ENCODE measurements at places on chromosomes 16 and 17.

- no peak for DNase-seq
Measured at GRCh38 chr16:54191163-54191562, 95.4 kb downstream of the IRX3 start.

DNA sequence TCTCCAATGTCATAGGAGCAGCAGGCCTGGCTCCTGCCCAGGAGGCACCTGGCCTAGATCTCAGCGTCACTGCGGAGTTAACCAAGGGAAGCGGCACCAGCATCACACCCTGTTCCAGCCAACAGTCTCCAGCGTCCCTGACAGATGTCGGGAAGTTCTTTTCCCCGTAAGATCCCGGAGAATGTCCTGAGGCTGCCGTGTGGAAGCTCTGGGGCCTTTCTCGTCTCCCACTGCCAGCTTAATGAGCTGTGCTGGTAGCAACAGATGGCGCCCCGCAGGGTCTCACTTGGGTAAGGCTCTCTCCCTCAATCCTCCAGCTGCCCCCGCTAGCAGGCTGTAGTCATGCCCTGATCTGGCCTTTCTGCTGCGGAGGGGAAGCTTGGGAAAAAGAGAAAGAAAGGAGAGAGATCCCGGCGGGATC is 57.5 kb downstream of the MARCHF10 start:
- DNase-seq, result no peak

- no peak for DNase-seq
Measured at GRCh38 chr17:14762736-14763479, 462.0 kb downstream of the HS3ST3B1 start.

DNA sequence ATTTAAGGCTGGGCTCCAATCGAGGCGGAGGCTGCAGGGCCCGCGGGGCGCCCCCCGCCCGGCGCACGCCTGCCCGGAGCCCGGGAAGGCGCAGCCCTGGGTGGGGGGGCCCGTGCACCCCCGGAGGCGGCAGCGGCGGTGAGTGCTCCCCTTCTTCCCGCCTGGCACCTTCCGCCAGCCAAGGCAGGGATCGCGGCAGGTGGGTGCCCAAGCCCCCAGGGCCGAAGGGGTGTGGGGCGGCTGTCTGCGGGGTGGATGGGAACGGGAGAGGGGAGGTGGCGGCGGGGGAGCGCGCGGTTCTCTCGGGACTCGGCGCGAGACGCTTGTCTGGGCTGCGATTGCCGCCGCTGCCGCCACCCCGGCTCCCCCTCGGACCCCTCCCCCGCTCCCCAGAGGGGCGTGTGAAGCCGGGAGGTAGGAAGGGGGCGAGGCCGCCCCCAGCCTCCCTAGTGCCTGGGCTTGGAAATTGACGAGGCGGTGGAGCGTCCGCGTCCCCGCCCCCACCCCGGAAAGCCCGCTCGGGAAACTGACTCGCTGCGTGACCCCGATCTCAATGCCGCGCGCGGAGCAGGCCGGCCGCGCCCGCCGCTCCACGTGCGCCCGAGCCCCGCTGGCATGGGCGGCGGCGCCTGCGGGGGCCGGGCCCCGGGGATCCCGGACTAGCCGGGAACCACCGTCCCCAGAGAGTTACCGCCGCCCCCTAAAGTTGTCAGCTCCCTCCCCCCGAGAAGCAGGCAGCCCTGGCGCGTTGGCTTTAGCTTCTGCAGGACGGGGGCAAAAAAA is 231.5 kb downstream of the MRTFB start:
- DNase-seq, result no peak

GRCh38 chr17:18917506-18918032 is 34.4 kb upstream of the SLC5A10 start:
- no peak for DNase-seq

DNA sequence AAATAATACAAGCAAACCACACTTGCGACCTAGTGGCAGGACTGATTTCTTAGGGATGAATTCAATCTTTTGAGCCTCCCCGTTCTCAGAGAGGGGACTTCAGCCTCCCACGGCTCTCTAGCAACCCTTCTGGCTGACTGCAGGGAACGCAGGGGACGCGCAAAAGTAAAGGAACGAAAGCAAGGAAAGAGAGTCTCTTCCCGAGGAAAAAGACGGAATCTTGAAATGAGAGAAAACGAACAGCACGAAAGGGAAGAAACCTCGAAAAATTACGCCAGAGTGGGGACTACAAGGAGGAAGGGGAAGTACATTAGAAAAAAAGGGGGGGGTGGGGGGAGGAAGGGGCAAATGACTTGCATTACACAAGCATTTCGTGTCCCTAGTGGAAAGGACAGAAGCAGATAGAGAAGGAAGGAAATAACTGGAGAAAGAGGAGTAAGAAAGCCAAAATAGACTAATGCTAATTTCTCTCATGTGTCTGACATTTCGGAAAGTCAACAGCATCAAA is 1.2 kb downstream of the GRB2 start:
- peak; percentile 69 for DNase-seq

DNA sequence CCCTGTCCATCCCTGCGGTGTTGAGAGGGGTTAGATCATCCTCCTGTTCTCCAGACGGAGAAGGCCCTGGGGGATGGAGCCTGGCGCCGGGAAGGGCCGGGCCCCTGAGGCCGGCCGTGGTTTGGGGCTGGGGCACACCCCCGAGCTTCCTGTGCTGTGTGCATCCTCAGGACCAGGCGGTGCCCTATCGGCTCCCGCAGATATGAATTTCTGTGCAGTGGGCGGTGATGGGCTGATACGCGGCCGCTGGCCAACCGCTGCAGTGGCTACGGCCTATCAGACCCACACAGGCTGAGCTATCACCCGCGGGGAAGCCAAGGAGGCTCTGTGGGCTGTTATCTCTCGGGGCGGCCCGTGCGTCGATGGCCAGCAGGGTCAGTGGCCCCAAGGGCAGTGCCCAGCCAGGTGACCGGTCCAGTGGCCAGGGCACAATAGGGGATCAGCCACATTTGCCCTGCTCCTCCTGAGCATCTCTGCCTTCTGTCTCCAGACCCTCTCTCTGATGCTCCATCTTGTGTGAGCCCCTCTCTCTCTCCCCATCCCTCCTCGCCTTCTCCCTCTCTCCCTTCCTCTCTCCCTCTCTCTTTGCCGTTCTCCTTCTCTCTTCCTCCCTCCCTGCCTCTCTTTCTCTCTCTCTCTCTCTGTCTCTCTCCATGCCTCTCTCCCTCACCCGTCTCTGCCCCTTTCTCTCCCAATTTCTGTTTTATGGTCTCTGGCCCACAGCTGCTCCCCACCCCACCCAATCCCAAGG is 38.7 kb downstream of the ZFPM1 start:
- no peak for DNase-seq

DNA sequence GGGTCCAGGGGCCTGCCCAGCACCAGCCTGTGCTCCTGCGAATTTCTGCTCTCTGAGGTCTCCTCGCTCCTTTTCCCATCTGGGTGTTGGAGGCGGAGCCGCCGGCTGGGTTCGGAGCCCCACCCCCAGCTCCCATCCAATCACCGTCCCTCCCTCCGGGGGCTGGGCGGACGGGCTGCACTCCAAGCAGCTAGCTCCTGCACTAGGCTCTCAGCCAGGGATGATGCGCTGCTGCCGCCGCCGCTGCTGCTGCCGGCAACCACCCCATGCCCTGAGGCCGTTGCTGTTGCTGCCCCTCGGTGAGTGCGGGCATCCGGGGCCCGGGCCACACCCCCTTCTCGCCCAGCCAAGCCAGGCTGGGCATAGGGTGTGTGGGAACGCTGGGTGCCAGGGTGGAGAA is at the start of gene NRN1L:
Gene NRN1L (plus strand): TSS at position 202 of the 400 bp plus-strand sequence. CDS start 19 bp downstream, at position 221.
- no peak for DNase-seq

GRCh38 chr17:81396722-81397313 is 1.6 kb downstream of the BAHCC1 start:
- peak; percentile 74 for DNase-seq

- DNase-seq, result no peak
Measured at GRCh38 chr16:29779474-29779873, 1.4 kb downstream of the ZG16 start.

GRCh38 chr16:79168321-79168720 is 432.2 kb downstream of the MAF start:
- DNase-seq, result no peak

DNA sequence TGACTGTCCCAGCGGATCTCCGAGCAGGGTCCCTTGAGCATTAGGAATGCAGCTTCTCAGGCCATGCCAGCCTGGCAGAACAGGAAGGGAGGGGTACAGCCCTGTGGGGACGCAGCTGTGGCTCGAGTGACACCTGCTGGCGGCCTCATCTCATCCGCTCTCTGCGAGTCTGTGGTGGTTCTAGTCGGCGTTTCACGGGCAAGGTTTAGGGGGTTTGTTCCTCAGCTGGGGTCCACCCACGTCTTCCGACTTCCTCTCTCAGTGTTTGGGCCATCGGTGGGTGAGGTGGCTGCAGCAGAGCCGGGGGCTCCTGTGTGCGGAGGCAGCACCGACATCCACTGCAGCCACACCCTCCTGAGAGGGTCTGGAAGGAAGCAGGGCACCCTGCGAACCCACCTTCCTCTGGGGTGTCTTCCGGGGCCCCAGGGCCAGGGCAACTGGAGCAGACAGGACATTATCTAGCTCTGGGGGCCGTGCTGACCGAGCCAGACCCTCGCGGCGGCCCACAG is 33.3 kb downstream of the JPH3 start:
- DNase-seq, result peak; percentile 84

- no peak for DNase-seq
Measured at GRCh38 chr16:82061861-82062525, 26.9 kb downstream of the HSD17B2 start.

DNA sequence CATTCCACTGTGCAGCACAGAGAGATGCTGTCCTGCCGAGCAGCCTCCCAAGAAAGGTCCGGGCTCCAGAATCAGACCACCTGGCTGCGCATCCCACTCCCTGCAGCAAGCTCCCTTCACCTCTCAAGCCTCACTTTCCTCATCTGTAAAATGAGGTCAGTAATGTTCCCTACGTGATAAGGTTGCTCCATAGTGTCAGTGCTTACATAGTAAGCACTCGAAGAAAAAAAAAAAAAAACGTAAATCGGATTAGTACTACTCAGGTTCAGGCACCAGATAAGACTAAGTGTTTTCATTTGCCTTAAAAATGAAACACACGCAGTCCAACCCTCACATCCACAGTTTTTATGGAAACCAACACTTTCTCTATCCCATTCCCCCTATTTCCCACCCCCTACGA is 76.7 kb downstream of the CCT6B start:
- DNase-seq, result no peak

DNA sequence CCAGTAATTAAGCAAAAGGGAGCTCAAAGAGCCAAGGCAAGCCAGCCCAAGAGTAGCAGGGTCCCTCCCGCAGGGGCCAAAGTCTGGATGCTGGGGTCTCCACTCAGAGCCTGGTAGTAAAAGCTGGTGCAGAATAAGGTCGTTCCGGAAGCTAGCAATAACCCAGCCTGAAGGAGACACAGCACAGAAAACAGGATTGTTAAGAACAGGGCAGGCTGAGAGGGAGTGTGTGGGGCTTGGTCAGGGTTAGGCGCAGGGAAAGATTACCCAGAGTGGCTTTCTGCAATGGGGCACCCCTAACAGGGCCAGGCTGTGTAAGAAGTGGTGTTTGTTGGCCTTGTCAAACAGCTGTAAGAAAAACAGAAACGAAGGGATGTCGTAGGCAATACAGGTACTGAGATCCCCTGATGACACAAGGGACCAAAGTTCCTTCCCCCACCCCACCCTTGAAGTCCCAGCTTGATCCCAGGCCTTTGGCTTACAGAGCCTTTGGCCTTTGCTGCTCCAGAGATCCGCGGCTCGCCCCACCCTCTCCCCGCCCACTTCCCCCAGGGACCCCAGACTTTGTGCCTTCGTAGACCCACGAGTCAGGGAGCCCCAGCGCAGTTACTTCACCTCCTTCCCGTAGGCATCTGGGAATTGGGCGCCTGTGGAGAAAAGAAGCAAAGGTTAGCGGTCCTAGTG is 712 bp downstream of the TMEM256 start:
- no peak for DNase-seq

DNA sequence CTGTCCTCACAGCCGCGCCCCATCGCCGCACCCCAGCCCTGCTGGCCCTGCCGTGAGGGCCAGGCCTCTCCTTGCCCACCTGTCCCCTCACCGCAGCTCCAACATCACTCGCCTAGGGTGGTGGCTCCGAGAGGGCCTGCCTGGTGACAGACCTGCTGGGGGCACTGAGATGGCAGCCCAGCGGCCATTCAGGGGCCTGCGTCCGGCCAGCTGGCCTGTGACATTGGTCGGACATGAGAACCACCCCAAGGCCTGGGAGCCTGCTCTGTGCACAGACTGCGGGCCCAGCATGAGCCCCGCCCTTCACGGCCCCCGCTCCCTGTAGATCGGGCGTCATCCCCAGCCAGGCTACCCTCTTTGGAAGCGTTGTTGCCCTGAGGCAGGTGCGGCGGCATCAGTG is 11.8 kb downstream of the NME3 start:
- DNase-seq, result no peak

- DNase-seq, result no peak
Measured at GRCh38 chr17:10018461-10018891, 113.4 kb upstream of the RCVRN start.

DNA sequence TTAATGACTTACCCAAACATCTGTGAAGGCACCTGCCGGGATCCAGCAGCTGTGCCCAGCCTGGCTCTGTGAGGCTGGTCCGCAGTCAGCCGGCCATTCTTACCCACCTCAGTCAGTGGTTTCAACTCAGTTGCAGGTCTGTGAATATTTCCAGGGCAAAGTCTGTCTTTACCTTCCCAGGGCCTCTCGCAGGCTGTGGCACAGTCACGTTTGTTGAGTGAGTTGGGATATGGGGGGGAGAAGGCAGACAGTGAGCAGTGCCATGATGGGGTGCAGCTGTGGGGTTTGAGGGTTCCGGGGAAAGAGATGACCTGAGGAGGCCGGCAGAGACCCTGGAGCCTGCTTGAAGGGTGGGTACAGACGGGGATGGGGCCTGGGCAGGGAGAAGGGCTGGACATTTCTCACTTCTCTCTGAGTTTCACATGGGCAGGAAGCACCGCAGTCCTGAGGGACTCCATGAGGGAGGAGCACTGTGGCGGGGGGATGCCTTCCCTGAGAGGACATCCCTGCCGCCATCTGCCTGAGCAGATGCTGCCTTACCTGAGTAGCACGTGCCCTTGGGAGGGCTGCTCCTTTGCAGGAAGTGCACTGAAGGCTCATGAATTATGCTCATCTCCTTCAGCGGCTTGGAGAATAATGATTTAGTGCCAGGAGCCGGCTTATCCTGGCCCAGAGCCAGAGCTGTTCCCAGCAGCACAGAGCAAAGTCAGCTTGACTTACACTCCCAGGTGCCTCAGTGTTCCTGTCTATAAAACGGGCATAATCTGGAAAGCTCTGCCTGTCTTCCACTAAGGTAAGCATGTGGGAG is 48.1 kb downstream of the KSR1 start:
- no peak for DNase-seq

DNA sequence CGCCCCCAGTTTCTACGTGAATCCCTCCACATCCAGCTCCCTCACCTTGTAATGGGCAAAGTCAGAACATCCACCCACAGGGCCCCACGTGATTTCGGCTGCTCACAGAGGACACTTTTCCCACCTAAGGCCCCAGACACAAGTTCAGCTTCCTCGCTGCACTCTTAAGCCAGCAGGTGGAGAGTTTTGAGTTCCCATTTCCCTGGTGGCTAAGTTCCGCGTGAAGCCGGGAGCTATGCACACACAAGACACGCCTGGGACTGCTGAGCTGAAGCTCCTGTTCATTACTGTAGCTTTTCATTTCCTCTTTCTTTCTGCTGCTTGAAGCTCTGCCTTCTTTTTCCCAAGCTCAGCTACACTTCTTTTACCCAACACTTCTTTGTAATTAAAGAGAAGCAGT is 273.8 kb downstream of the NPIPA8 start:
- DNase-seq, result no peak

GRCh38 chr16:70421473-70422311 is 17.2 kb downstream of the ST3GAL2 start:
- DNase-seq, result no peak
